NB4 (cell line): ENCODE measurements at places on chromosomes 1 and 21.

DNA sequence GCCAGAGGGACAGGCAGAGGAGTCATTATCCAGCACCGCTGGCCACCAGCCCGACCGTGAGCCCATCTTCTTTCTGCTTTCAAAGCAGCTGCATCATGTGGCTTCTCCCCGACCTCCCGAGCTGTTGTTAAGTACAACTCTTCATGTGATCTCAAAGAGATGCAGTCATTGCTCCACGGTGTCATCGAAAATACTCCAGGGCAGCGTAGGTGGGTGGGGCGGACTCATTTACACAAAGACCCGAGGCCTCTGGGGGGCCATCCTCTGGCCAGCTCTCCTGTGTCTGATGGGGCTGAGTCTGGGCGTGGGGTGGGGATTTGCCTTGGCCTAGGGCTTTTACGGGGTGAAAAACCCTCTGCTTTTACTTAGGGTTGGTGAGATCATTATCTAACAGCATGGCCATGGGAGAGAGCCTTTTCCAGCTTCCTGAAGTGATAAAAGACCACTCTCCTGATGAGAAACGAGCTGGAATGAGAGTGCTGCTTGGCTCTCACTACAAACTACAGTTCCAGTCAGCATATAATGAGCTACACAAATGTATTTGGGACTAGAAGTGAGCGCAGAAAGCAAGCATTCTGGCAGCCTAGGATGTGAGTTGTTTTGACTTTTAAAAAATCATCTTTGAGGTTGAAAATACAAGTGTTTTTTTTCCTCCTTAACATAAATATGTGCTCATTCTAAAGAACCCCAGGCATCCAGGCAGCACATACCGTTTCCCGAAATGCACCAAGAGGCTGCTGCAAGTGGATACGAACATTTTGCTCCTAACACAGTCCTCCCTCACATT lies 165.0 kb downstream of the RHOU start:
- DNase-seq, result no peak

GRCh38 chr1:203135636-203136305 lies 8.2 kb downstream of the ADORA1 start:
- peak; percentile 82 for DNase-seq

- DNase-seq, result peak; percentile 0
Measured at GRCh38 chr21:17853393-17854275, 34.5 kb upstream of the C21orf91 start.

- peak; percentile 51 for DNase-seq
Measured at GRCh38 chr1:181064011-181064623, 24.4 kb upstream of the IER5 start.

DNA sequence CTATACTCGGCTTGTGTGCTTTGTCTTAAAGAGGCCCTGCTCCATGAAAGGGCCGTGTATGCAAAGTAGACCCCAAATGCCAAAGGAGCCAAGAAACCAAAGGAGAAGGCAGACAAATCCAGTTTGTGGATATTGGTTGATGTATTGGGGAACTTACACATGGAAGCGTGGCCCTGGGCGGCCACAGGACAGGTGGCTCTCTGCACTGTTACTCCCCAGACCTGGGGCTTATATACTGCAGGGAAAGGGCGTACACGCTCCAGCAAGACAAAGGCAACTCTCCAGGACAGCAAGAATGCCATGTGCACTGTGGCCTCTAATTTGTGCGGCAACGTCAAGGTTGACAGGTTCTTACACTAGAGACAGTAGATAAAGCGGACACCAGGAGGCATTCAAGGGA lies 24.8 kb downstream of the RSPH1 start:
- no peak for DNase-seq
